ENCODE measurements at places on chromosomes 11 and 22.
A peak's percentile ranks its signal among the peaks of the same experiment; 100 is the strongest.

DNA sequence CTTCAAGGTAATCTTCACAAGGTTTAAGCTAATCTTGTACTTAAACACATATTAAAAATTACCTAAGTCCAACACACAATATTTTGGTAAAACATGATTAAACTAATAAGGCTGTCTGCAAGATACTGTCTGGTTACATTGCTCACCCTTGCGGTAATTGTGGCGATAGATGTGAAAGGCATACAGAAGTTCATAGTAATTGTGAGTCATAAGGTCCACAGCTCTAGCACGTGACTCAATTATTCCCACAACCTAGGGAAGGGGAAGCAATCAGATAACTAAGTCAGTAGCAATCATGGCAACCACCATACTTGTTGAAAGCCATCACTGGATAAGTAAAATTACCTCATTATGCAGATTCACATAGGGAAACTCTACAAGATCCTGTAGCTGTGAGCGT is 30.5 kb upstream of the FNBP4 start:
- no peak for DNase-seq

- no peak for DNase-seq
These were observed 1850.2 kb upstream of the RAG2 start for GRCh38 chr11:38448284-38448683.

- DNase-seq = no peak
These were observed 147.0 kb upstream of the API5 start for GRCh38 chr11:43164831-43165230.

GRCh38 chr22:24500277-24500820 is 5.2 kb downstream of the UPB1 start:
- peak; percentile 66 for DNase-seq

- DNase-seq = no peak
These were observed 43.6 kb downstream of the MRE11 start for GRCh38 chr11:94450048-94450447.

DNA sequence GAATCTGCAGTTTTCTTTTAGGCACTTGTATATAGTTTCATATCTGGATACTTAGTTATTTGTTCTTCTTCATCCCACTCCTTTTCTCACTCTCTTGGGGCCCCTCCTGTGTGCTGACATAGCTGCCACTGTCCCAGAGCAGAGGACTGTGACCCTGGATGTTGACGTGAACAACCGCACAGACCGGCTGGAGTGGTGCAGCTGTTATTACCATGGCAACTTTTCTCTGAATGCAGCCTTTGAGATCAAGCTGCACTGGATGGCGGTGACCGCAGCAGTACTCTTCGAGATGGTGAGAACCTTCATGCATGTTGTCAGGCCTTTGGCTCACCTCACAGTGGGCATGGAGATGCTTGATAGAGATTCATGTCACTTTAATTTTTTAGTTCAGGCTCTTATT is 50.9 kb upstream of the YWHAH start:
- no peak for DNase-seq

DNA sequence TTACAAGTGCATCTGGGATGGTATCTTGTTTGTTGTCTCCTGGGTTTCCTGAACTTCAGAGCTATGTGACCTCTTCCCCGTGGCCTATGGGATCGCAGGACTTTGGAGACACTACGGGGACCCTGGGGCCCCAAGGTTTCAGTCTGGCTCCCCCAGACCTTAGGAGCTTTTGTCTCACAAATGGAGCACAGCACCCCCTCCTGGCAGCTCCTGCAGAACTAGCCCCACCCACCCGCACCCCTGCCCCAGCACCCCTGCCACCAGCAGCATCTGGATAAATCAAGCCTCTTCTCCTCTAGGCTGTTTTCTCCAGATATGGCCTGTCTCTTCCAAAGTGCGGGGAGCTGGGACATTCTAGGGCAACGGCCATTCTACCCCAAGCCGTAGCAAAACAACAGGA is 10.4 kb downstream of the RCOR2 start:
- DNase-seq = no peak

DNA sequence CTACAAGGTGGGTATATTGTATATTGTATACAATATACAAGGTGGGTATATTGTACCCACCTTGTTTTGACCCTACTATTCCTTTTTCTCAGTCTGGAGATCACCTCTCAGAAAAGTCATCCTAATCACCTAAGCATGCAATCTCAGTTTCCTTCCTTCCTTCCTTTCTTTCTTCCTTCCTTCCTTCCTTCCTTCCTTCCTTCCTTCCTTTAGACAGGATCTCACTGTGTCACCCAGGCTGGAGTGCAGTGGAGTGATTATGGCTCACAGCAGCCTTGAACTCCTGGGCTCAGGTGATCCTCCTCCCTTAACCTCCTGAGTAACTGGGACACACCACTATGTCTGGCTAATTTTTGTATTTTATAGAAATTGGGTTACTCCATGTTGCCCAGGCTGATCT is 1.2 kb upstream of the KCNE3 start:
- DNase-seq = no peak

GRCh38 chr11:11843211-11843621 is 1.4 kb downstream of the USP47 start:
- no peak for DNase-seq

DNA sequence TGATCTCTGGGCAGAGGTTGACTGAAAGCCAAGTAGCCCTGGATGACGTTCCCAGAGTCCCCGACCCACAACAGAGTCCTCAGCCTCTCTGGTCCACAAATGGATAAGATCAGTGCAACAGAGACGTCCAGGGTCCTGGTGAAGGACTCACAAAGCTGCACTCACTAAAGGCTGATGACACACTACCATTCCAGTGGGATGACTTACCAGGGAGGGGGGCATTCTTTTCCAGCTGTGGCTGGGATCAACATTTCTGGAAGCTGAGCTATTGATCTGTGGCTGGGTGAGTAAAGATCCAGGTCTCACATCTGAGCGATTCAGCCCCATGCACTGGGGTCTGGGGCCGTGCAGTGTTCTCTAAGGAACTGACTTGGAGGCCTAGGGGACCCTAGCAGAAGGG is 296.2 kb downstream of the NTM start:
- no peak for DNase-seq

DNA sequence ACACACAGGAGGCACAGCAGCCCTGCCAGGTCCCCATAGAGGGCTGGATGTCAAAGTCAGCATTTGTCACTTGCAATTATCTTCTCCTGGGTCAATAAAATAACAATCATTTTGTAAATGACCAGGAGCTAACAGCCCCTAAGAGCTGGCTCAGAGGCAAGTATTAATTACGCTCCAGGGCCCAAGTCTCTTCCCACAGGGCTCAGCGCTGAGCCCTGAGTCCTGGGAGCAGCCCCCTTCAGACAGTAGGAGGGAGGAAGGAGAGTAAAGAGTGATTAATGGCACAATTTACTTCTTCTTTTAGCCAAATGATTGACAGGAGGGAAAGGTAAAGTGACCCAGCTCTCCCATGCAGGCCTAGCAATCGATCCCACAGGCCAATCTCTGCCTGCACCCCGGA is 99.0 kb upstream of the DRD2 start:
- no peak for DNase-seq

DNA sequence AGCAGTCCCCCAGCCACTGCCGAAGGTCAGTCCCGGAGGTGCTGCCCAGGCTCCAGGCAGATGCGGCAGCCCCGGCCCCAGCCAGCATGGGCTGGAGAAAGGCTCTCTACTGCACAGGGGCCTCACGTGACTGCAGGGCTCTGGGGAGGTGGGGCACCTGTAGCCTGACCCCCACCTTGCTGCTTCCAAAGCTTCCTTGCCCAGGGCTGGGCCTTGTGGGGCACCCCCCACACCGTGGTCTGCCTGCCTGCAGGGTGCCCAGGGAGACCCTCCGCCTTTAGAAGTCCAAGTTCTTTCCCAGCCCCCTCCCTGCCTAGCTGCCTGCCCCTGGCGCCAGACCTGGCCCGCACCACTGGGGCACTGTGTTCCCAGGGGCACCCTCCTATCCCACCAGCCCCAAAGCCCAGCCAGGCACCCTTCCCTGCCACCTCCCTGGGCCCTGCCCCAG is 28.4 kb upstream of the TXNRD2 start:
- DNase-seq = no peak

DNA sequence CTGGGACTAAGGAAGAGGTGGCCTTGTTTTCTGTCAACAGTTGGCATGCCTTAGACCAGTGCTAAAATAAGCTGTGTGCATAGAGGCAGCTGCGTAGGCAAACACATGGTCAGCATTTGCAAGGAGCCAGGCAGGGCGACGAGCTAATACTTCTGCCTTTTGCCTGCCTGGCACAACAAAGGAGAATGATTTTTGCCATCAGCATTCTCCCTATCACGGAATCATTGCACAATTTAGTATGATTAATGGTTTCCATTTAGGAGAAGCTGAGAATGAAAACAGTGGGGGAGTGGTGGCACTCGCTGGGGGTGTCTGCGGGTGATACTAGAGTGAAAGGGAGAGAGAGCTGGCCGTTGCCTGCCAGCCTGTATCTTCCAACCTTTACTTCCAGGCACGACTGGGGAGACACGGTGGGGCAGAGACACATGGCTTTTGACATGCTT is 336.0 kb downstream of the CADM1 start:
- peak; percentile 84 for DNase-seq

GRCh38 chr11:117519590-117519989 is 191.9 kb downstream of the CEP164 start:
- DNase-seq = no peak

DNA sequence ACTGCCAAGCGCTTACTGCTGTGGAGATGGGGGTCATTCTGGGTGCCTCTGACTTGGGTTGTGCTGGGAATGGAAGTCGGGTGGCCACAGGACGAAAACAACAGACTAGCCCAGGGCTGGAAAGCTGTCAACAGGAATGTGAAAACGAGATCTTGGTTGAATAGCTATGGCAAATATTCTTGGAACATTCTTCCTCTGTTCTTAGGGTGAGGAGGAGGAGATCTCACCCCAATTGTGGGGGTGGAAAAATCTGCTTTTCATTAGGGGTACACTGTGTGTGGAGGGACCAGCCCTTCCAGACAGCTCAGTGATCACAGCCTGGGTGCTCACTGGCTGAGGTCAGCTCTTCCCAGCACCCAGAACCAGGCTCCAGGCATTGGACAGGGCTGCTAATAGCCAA is 52.0 kb upstream of the PRSS23 start:
- no peak for DNase-seq

- no peak for DNase-seq
These were observed at the start of gene DBX1 for GRCh38 chr11:20160425-20161229. Gene DBX1, minus strand, starts transcription at chr11:20160475. Its CDS starts 151 bp downstream, at chr11:20160324.

DNA sequence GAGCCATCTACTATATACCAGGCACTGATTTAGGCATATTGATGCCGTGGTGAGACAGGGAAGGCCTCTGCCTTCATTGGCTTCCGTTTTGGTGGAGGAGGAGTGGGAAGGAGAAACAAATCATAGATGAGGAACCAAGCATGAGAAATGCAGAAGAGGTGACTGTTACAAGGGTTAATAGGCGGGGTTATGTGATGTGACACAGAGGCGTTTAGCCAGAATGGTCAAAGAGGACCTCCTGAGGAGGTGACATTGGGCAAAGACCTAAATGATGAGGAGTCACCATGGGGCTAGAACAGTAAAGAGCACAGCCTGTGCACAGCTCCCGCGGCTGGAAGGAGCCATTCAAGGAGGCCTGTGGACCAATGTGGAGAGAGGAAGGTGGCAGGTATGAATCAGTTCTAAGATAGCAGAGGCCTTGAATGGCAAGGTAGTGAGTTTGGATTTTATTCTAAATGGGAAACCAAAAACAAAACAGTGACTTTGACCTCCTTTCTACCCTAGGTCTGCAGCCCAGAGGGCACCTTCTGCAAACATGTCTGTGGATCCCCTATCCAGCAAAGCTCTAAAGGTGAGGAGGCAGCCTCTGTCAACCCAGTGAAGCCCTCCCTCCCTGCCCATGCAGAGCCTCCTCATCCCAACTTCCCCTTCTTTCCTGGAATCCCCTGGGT is 11.7 kb downstream of the MAFF start:
- DNase-seq = no peak
